ENCODE measurements at places on chromosomes 6 and 20.

GRCh38 chr20:41361757-41362747 is 4.6 kb downstream of the EMILIN3 start:
- no peak for DNase-seq

GRCh38 chr20:63273059-63273579 is 506 bp downstream of the ARFGAP1 start:
- no peak for DNase-seq

- no peak for DNase-seq
Observed at GRCh38 chr6:79378957-79379356, 144.5 kb upstream of the HMGN3 start.

- peak; percentile 59 for DNase-seq
Observed at GRCh38 chr6:42030585-42031506, 19.5 kb upstream of the TAF8 start.

DNA sequence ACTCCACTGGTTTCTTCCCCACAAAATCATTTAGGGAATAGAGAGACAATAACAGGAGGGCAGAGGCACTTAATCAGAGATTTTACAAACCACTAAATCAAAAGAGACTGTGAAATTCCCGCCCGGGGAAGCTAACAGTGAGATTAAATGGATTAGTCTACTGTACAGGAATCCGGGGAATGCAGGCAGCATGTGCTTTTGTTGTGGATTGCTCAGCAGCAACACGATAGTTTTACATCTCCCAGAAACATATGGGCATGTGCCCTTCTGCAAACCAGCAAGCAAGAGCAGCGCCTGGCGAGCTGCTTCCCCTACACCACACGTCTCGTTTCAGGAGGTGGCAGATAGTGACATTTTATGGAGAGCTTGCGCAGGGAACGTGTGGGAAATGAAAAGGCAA is 382.3 kb downstream of the CD83 start:
- DNase-seq: no peak

DNA sequence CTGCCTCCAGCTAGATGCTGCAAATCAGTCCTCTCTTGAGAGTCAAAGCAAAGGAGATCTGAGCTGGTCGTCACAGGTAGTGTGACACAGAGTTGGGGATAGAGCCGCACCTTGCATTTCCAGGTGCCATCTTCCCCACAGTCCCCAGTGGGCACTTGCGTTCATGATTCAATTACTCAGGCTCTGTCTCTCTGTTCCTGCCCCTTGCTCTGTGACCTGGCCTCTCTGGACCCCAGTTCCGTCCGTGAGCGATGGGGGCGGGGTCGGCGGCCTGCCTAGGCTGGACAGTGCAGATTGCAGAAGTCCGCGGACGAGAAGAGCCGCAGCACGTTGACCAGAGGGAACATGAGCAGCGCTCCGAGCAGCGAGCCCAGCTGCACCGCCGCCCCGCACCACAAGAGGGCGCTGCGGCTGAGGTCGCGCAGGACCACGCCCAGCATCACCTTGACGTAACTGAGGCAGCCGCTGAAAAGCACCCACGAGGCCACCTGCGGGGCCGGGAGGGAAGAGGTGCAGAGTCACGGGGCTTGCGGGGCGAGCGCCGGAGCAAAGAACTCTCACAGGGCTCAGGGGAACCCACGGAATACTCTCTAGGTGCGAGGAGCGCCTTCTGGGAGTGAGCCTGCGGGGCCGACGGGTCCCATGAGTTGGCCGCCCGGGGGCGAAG is 7.4 kb downstream of the SLC52A3 start:
- peak; percentile 42 for DNase-seq

DNA sequence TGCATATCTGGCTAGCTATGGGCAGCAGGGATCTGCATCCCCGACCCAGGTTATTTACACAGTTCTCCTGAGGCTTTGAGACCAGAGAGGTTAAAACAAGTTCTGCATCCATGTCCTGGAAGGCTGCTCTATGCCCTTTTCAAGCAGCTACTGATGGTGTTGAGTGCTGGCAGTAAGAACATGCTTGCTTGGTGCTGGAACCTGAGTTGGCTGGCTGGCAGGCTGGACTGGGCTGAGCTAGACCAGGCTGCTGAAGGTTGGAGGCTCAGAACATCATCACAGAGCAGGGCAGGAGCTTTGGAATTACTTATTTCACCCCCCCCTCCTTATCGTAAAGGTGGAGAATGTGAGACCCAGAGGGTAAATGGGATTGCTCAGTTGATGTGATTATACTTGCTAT is 16.9 kb upstream of the LRFN2 start:
- DNase-seq: no peak

- DNase-seq: peak; percentile 71
Observed at GRCh38 chr6:133817460-133818047, 71.4 kb upstream of the TCF21 start.
